ENCODE measurements at places on chromosomes 2 and 18. TPM values are rescaled to one million over a fixed set of nuclear protein-coding genes. Genes with fewer than 3 reads are reported as not detected.

SRD5A2 gene
- 0.65 TPM for total RNA-seq

DNA sequence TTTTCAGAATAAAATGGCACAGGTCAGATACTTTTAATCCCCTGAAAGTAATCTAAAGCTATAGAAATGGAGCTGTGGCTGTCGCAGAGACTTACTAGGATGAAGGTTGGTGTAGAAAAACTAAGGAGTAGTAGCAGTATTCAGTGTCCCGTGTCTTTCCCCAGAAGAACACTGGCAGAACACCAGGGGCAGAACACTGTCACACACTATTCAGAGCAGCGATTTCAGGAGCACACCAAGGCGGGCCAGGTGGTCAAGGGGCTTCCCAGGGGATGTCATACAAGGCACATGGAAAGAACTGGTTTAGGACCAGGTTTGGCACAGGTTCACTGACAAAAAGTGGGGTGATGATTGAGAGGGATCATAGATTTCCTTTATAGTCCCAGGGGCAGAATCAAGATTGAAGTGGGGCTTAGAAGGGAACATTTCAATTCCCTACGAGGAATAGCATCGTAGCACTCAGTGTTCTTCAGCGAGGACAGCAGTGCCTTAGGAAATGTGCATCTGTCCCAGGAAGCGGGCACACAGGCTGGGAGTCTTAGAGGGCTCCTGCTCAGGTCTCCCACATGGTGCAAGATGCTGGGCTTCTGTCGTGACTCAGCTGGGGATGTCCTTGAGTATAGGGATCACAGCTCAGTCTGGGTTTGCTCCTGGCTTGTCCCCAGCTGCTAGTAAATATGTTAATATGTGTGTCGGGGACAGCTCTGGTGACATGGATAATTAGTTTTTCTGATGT lies 22.6 kb downstream of the BCL2L11 start:
- DNase-seq = no peak

DNA sequence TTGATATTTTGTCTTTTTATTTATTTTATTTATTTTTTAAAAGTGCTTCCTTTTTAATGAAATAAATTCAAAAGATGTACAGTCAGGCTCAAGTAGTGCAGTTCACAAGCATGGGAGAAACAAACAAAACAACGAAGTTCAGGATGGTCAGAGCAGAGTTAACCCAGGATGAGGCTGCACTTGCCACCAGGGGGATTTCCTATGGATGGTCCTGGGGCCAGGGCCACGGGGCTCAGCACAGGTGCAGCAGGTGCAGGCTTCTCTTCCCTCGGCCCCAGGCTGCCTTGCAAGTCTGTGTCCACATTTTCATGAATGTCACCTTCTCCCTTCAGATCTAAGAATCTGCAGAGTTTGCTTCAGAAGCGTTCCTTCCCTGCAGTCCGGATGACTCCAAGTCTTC lies 76.5 kb downstream of the CDCA7 start:
- DNase-seq = no peak

DNA sequence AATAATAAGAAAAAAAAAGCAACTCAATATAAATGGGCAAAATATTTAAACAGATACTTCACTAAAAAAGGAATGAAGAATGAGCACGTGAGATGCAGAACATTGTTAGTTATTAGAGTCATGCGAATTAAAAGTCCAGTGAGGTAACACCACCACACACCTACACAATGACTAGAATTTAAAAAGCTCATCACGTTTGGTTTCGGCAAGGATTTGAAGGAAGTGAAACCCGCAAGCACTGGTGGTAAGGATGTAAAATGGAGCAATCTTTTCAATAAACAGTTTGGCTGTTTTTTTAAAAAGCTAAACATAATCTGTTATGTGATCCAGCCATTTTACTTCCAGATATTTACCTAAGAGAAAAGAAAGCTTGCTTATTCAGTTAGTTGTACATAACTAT lies 1181.6 kb upstream of the CELF4 start:
- no peak for DNase-seq

DNA sequence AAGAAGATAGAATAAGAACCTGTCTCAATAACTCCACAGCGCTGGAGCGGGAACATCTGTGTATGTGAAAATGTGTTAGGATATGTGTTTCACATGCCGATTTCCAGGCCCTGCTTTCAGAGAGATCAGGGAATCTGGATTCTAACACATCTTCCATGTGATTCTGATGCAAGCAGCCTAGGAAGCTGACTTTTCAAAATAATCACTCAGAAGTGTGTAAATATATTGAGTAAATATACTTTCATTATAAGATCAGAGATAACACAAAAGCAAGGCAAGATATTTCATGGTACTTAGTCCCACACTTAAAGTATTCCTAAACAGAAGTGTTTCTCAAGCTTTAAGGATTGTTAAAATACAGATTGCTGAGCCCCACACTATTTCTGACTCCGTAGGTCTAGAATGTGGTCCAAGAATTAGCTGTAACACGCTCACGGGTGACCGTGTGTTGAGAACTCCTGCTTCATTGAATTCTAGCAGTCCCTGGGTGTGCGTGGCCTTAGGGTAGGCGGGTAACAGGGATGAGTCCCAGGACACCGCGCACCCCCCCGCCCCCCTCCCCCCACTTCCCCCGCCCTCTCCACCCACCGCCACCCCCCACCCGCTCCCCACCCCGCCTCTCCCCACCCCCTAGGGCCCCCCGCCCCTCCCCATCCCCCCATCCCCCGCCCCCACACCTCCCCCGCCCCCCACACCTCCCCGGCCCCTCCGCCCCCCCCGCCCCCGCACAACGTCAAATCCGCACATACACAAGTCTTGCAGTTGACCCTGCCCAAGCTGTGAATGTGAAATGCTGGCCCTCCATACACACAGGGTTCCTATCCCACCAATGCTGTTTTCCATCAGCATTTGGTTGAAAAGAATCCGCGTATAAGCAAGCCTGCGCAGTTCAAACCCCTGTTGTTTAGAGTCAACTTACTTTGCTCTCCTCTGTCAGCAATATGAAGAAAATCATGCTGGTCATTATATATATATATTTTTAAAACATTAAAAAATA lies 94.2 kb upstream of the SLC39A10 start:
- DNase-seq = no peak

DNA sequence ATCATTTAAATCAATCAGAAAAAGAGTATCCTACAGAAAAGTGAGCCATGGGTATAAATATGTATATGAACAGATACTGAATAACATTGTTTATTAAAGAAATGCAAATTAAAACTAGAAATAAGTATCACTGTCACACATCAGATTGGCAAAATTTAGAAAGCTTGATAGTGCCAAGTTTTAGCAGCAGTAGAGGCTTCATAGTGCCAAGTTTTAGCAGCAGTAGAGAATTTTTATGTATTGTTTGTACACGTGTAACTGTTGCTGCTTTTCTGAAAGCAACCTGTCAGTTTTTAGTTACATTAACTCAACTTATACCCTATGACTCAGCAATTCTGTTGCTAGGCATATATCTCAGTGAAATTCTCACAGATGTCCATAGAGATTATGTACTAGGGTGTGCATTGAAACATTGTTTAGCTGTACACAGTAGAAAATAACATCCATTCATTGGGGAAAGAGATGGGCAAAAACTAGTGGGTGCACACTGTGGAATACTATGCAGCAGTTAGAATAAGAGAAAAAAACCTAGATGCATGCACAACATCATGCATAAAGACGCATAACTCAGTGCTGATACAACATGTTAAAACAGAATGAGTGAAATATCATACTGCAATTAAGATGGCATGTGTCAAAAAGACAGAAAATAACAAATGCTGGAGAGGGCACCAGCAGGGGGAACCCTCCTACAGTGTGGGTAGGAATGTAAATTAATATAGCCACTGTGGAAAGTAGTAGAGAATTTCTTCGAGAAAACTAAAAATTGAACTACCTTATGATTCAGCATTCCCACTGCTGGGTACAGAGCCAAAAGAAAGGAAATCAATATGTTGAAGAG lies 294.5 kb upstream of the NT5C1B start:
- no peak for DNase-seq

DNA sequence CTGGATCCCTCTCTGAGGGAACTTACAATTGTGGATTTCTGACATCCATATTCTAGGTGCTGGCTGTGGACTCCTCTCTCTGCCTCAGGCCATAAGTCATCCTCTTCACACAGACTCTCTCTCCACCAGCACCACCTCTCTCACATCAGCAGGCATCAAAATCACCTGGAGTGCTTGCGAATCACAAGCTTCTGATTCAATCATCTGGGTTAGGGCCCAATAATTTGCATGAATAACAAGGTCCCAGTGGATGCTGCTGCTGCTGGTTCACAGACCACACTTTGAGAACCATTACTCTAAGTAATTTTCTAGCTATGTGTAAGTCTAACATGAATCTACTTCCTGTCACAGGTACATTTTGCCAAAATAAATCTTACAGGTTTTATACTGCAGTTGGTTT lies 214.9 kb downstream of the DSEL start:
- no peak for DNase-seq

- DNase-seq = no peak
These were observed 204.9 kb downstream of the ASB1 start for GRCh38 chr2:238631491-238632180.

Measured in ureter (tissue), 1 donor.